ENCODE measurements at places on chromosomes 12 and 14.

- DNase-seq: no peak
Measured at GRCh38 chr12:127570793-127571360, 696.1 kb upstream of the TMEM132C start.

GRCh38 chr14:98208943-98209342, 1063.1 kb downstream of the BCL11B start:
- DNase-seq: no peak

GRCh38 chr12:18457362-18457761, 196.0 kb downstream of the PIK3C2G start:
- DNase-seq: no peak

- no peak for DNase-seq
Measured at GRCh38 chr12:104571328-104571727, 114.6 kb downstream of the CHST11 start.

DNA sequence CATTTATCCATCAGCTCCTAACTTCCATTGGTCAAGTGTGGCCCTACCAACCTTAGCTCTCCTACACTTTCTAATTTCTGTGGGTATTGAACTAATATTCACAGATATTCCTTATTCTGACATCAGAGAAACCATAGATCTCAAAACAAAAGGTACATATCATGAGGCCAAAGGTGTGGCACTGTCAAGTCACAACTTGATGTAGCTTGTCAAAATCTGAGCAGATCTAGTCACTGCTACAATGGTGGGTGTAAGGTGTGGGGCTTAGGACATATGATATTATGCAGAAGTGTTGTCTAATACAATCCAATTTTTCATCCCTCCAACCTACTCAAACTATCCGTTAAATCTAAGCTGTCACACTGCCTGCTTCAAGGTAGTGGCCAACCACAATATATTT, 114.0 kb upstream of the FAR2 start:
- no peak for DNase-seq

- no peak for DNase-seq
Measured at GRCh38 chr14:97106609-97107008, 309.4 kb downstream of the VRK1 start.

DNA sequence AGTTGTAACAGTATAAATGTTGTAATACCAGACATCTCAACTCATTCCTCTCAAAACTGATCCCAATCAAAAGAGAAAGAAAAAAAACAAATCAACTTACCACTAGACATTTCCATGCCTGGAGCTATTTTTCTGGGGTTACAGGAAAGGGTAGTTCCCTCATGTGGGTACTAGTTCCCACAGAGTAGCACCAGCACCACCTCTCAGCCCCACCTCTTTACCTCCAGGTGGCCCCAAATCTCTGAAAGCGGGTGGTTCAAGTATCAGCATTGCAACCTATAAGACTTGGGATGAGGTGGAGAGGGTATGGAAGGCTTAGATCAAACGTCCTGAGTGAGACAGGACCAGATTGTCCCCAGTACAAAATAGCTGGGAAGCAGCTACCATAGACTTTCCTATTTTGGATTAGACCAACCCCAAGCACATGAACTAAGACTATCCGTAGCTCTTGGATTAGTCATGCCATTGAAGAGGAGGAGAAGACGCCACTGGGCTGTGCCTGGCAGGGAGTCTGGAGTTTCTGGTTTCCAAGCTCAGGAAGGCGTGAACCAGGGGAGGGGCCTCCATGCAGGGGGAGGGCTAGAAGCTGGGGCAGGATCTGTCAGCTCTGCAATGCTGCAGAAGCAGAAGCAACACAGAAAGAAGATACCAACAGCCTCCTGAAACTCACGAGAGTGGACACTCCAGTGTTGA, at the start of gene SLC39A2:
TSS of gene SLC39A2 (plus strand) at position 620 of the 693 bp plus-strand sequence. CDS start 154 bp downstream, outside the sequence.
- DNase-seq: no peak

DNA sequence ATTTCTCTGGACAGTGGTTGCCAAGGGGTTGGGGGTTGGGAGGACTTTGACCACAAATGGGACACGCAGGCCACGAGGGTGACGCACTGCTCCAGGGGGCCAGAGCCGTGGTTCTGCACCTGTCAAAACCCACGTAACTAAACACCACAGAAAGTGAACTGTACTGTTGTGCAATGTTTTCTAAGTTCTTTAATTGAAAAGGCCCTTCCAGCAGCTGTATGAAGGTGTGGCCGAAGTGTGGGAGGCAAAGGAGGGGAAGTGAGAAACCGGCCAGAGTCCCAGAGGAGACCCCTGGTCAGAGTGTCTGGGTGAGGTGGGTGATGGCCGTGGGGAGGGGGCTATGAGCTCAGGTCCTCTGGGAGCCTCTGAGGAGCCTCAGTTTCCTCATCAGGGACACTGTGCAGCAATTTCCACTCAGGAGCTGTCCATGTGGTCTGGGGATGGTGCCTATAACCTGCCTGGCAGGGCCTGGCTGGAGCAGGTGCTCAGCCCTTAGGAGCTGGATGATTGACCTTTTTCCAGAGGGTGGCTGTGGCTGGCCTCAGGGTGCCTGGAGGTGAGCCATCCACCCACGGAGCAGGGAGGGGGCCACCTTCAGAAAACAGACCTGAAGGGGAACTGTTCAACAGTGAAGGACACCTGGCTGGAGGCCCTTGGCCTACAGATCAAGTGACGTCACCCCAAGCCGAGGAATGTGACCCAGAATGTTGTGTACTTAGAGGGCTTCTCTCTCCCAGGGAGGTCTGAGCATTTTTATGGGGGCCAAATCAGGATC, 9.8 kb upstream of the BDKRB2 start:
- no peak for DNase-seq

GRCh38 chr14:89618330-89618708, 201.3 kb upstream of the FOXN3 start:
- DNase-seq: no peak

GRCh38 chr14:73887694-73888459, 1.2 kb downstream of the ZNF410 start:
- no peak for DNase-seq

DNA sequence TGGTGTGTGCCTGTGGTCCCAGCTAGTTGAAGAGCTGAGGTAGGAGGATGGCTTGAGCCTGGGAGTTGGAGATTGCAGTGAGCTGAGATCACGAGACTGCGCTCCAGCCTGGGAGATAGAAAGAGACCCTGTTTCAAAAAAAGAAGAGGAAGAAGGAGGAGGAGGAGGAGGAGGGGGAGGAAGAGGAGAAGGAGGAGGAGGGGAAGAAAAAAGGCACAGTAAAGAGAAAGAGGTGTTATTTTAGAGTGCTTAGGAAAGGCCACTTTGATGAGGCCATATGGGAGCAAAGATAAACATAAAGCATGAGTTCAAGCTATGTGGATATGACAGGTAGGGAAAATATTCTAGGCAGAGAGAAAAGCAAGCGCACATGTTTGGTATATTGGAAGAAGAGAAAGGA, 154.1 kb upstream of the BTG1 start:
- no peak for DNase-seq

DNA sequence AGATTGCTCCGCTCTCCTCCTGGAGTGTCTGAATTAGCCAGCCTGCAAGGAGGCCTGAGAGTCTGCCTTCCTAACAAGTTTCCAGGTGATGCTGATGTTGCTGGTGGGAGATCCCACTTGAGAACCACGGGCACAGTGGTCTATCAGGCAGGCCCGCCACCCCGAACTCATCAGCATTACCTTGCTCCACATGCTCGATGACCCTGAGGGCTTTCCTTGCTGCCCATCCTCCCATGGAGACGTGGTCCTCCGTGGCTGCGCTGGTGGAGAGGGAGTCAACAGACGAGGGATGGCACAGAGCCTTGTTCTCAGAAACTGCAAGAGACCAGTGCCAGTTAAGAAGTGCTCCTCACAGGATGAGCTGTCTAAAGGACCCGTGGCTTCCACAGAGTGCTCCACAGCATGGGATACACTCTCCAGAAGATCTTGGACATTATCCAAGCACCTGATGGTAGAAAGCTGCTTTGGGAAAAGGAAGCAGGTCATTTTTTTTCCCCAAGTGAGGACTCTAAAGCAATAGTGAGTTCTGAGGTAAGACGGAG, 18.3 kb downstream of the HAL start:
- DNase-seq: no peak

DNA sequence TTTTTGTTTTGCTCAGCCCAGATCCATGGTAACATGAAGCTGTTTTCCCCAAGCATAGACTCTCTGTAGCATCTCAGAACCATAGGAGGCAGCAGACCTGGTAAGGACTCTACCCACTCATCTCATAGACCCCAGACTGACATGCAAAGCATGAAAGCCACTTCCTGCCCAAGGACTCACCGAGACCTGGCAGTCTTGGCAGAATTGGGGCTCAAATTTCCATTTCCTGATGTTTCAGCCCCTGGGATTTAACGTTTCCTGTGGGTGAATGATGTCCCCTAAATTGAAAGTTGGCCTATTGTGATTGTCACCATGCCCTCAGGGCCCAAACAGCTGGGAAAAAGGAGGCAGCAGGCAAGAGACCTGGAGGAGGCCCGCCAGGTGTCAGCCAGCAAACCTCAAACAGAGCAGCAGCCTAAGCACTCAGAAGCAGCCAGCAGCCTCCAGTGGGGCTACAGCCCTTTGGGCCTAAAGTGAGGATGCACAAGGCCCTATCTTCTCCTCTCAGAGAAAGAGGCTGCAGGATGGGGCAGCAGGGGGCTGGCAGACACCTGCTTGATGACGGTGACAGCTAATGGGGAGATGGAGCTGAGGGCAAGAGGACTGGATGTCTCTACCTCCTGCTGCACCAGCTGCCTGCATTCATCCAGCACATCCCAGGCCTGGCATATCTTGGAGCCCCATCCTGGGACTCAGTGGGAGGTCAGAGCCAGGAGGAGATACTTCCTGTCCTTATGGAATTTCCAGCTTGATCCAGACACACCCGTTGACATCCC, 8.5 kb downstream of the KRT85 start:
- DNase-seq: no peak

GRCh38 chr12:67592228-67593011, 56.1 kb upstream of the DYRK2 start:
- no peak for DNase-seq

DNA sequence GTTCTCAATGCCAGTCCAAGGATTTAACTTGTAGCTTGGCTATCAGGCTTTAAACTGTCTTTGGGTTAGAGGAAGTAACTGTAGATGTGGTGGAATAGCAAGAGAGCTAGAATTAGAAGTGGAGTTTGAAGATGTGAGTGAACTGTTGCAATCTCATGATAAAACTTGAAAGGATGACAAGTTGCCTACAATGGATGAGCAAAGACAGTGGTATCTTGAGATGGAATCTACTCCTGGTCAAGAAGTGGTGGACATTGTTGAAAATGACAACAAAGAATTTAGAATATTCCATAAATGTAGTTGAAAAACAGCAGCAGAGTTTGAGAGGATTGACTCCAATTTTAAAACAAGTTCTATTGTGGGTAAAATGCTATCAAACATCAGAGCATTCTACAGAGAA, 199.0 kb downstream of the DUSP6 start:
- no peak for DNase-seq

Measured in stimulated activated CD4-positive, alpha-beta T cell treated with anti-CD3 and anti-CD28 coated beads, TNF-alpha, amount 100 ng/mL, for 4 hours (primary cell).